C1 segment of cervical spinal cord (tissue), 14 donors: ENCODE measurements at places on chromosomes 5 and 9.

GRCh38 chr9:2493529-2493928 lies 128.1 kb upstream of the VLDLR start:
- no peak for DNase-seq

DNA sequence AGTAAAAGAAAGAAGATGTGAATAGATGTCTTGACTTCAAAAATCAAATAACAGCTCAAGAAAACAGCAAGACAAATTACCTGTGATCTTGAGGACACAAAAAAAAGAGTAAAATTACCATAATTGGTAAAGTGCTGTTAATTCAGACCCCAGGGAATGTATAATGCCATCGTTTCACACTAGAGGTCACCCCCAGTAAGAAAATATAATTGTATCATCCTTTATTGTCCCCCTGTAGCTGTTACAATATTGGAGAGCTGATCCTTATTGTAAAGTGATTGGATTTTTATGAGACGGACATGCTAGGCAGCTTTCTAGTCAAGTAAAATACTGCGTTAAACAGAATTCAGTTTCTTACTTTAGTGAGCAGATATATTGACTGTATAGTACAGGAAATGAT lies 377.0 kb downstream of the TLE1 start:
- DNase-seq = no peak

DNA sequence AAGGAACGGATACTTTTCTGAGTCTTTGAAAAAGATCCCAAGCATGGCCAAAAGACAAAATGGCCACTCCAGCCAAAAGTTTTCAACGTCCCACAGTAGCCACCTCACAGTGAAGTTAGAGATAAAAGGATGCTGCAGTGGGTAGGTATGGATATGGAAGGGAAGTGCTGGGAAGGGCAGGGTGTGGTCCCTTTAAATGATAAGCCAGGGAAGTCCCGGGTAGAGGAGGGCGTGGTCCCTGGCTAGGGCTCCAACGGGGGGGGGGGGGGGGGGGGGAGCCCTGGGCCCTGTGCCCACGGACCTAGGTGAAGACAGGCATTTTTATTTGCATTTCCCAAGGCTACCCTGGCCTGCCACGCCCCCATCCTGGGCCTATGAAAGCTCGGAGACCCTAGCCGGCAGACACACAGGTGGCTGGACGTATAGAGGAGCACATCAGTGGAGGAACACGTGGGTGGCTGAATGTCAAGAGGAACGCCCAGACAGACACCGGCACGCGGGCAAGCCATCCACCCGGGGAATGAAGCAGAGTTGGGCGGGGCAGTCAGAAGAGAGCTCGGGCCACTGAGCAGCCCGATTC lies 306.7 kb downstream of the NFIB start:
- DNase-seq = no peak

GRCh38 chr9:87751868-87752267 lies 25.9 kb downstream of the CTSL start:
- no peak for DNase-seq

GRCh38 chr5:91061946-91062562 lies 321.1 kb downstream of the ARRDC3 start:
- no peak for DNase-seq

- no peak for DNase-seq
These were observed 1.2 kb downstream of the SSBP2 start for GRCh38 chr5:81749561-81750307.

DNA sequence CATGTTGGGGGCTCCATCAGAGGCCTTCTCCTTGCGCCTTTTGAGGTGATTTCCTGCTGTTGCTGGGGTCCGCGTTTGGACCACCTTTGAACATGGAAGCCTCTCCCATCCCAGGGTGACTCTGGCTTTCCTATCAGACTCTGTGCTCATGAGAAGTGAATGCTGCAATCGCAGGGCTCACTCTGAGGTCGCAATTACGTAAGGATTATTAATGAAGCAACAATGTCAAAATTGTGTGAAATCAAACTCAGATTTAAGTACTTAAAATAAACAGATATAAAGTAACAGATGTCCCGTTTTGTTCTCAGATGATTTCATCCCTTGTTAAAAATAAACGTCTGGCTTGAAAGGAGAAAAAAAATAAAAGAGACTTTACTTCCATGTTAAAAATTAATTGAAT lies 634.2 kb downstream of the BNC2 start:
- no peak for DNase-seq

- DNase-seq = no peak
These were observed 173.4 kb downstream of the SPOCK1 start for GRCh38 chr5:137325721-137326120.

DNA sequence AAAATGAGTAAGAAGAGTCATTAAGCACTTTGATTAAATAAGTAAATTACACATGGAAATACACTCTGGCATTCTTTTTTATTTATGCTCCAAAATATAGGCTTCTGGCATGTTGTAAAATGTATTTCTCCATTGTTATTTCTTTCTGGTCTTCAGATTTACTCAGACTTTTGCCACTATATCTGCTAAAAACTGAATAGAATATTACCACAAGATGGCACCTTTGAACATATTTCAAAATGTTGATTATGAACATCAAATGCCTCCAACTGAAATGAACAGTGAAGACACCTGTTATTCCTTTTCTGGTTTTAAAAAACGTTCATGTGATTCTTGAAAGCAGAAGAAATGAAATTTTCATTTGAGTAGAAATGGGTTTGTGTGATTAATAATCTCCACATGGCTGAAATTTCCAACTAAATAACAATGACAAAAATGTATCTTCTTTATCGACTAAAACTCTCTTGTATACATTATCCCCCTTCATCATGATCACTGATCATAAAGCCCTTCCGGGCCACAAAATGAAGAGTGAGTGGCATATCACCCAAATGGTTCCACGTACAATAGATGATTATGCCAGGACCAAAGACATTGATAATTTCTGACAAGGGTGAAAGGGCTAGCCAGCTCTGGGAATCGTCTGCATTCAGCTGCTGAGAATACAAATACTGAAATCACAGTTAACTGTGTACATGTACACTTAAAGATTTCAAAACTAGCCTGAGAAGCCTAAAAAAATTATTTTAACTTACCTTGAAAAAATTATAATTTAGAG lies 23.8 kb downstream of the TYRP1 start:
- DNase-seq = no peak

- no peak for DNase-seq
These were observed 507.4 kb downstream of the KDM4C start for GRCh38 chr9:7265181-7265580.

DNA sequence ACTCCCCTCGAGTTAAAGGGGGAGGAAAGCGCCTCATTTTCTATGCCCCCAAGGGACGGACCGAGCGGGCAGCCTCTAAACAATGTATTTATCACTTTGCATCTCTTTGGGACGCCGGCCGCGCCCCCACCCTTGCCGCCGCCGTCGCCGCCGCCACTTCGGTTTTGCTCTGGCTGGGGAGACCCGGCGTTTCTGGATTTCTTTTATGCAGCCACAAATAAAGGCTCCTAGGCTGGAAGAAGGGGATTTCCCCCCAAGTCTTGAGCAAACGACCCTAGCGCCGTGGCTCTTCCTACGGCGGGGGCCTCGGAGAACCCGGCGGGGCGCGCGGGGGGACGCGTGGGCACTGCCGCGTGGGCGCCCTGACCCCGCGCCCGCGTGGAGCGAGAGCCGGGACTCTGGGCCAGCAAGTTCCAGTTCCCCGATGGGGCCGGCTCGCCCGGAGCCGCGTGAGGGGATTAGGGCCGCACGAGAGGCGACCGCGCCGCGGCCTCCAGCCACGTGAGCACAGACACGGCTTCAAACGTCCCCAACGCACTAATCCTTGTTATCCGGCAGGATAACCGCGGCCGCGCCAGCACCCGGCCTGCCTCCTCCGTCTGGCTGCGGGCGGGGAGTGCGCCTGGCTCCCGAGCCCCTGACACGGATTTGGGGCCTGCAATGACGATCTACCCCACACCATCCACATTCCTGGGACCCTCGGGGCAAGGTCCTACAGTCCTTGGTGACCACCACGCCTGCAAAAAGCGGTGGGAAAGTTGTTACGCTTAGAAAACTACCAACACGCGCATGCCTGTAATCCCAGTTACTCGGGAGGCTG lies 7.9 kb upstream of the NEUROG1 start:
- no peak for DNase-seq

- DNase-seq = no peak
These were observed 35.7 kb upstream of the LHX2 start for GRCh38 chr9:123975871-123976270.

DNA sequence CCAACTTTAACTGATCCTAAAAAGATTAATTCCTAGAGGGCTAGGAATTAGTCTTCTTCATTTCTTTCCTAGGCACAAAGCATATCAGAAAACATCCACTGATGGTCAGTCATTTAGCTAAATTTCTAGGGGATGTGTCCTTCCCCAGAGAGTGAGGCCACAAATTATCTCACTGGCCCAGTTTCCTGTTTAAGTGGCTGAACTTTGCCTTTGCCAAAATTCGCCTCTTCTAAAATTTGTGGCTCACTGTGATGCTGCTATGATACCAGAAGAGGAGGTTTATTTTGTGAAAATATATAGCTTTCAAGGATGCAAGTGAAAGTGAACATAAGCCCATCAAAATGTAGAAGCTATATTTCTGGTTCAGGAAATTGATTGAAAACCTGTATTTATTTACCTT lies 98.1 kb upstream of the FER start:
- no peak for DNase-seq

GRCh38 chr9:109101810-109102209 lies 17.9 kb downstream of the TMEM245 start:
- no peak for DNase-seq

DNA sequence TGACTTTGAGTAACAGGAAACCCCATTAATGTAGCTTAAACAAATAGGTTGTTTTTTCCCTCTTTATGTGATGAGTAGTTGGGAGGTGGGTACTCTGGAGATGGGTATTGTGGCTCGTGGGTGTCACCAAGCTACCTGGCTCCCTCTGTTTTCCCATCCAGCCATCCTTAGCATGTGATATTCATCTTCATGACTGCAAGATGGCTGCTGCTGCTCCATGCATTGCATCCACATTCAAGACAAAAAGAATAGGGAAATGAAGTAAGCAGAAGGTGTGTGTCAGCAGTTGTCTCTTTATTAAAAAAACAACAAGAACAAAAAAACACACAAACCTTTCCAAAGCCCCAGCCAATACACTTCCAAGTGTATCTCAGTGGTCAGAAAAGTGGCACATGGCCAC lies 6.5 kb upstream of the ARHGAP26 start:
- DNase-seq = no peak

DNA sequence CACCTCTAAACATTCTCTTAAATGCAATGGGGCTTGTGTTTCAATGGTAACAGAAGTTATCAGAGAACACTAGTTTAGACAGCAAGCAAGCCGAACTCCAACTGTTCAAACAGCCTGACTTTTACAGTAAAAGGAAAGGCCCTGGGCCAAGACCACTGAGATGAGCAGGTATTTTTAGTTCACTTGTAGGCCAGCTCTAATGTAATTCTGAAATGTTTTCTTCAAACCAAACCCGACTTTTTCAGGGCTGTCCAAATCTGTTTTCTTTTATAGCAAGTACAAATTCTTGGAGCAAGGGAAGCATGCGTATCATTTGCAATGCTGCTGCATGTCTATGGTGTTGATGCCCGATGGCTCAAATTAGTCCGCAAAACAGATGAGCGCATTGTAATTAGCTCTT lies 192.9 kb downstream of the SLF1 start:
- DNase-seq = no peak

DNA sequence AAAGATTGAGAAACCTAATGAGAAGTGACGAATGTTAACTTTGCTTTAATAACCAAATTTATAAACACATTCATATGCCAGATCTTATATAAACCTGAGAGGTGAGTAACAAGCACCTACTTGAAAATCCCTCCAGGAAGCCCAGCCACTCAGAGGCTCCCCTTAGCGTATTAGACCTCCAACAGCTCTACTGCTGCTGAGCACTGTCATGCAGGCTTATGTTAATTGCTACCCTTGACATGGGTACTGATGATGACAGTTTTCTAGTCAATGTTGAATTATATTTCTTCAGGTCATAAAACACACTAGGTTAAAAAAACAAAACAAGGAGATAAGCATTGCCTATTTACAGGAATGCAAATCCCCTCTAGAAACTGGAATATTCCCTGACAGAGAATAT lies 161.2 kb downstream of the MPDZ start:
- no peak for DNase-seq

DNA sequence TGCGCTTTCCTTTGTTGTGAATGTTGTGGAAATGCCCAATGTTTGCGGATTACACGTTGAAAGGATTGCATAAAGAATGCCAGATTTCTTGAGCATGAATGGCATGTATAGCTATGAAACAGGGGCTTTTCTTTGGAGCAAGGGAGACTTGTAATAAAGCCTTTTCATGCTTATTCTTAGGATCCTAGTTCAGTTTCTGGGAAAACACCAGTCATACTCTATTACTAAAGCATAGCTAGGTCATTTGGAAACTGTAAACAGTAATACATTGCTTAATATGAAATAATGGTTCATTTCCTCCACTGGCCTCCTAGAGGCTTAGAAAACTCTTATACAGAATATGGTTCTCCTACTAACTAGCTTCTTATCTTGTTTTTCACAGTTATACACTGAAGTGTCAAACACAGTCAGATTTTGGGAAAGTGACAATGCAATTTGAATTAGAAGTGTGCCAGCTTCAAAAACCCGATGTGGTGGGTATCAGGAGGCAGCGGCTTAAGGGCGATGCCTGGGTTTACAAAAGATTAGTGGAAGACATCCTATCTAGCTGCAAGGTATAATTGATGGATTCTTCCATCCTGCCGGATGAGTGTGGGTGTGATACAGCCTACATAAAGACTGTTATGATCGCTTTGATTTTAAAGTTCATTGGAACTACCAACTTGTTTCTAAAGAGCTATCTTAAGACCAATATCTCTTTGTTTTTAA lies 104.2 kb downstream of the MELK start:
- DNase-seq = no peak

DNA sequence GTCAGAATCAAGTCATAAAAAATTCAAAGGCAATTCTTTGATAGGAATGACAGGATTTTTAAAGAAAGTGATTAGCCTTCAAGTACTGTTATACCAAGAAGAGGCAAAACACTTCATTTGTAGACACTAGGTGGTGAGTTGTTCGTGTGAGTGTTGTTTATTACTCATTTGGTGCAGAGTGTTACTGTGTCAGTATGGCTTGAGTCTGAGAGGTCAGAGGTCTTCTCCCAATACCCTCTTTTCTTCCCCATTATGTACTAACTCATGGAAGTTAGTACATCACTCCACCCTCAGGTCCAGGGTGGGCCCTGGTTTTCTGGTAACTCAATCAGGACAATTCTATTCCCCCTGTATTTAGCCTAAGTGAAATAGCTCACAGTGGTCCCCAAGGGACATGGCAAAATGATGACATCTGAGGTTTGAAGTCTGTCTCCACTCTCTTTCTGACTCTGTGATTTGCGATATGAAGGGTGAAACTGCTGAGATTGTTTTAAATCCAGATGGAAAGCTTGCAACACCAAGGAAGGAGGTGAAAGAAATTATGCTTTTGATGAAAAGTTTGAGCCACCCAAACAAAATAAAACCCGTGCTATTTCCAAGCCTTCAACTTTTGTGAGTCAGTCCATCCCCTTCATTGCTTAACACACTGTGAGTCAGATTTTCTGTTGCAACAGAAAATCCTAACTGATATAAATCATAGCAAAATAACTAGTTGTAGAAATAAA lies 56.8 kb downstream of the NUDT12 start:
- no peak for DNase-seq
